Kidney epithelial cell (primary cell): ENCODE measurements at places on chromosomes 5 and 9. TPM values are rescaled to one million over a fixed set of nuclear protein-coding genes. Genes with fewer than 3 reads are reported as not detected.

Gene CCDC192
- not detected in 2 replicates for total RNA-seq

Gene INSL4
- total RNA-seq, result not detected in 2 replicates

Gene CARTPT
- not detected in 2 replicates for total RNA-seq

Gene FCHSD1
- 18.1 and 38.5 TPM in 2 replicates for total RNA-seq

Gene ATOX1
- 91.6 and 118 TPM in 2 replicates for total RNA-seq

Gene UNC13B
- 30.0 and 30.1 TPM in 2 replicates for total RNA-seq

Gene NPM1
- 1,219 and 1,455 TPM in 2 replicates for total RNA-seq
